ENCODE measurements at places on chromosomes 5 and 9.

GRCh38 chr5:54659700-54660131 is 142.2 kb downstream of the SNX18 start:
- no peak for DNase-seq

- no peak for DNase-seq
Observed at GRCh38 chr5:142034994-142035393, 22.2 kb upstream of the GNPDA1 start.

- no peak for DNase-seq
Observed at GRCh38 chr9:136784249-136784996, 6.7 kb upstream of the TMEM141 start.

DNA sequence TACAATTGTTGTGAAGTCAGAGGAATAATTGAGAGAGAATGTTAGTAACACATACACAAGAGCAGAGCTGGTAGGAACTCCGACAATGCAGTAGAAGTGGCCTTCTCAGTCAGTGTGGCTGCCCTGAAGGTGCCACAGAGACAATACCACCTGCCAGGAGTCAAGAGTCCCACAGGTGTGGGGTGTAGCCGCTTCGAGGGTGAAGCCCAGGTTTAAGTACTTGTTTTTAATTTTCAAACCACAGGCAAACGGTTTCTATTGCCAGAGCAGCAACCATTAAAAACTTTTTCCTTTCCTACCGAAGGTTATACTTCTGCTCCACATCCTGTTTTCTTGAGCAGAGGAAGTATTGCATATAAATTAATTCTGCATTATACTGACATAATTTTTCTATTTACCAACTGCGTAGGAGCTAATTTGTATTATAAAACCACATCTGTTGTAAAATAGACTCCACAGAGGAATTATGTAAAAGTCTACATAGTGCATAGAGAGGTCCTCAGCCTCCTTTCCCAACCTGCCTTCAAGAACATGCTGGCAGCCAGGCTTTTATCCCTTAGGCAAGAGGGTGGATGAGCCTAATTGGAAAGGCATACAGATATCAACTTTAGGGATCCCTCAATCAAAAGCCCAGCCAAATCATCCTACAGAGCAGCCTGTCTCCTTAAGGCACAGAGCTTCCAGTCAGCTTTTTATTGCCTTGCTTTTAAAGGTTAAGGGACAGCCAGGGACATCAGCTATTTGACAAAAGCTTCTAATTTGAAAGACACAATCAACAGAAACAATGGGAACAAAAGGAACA is 12.9 kb upstream of the ACTBL2 start:
- no peak for DNase-seq

DNA sequence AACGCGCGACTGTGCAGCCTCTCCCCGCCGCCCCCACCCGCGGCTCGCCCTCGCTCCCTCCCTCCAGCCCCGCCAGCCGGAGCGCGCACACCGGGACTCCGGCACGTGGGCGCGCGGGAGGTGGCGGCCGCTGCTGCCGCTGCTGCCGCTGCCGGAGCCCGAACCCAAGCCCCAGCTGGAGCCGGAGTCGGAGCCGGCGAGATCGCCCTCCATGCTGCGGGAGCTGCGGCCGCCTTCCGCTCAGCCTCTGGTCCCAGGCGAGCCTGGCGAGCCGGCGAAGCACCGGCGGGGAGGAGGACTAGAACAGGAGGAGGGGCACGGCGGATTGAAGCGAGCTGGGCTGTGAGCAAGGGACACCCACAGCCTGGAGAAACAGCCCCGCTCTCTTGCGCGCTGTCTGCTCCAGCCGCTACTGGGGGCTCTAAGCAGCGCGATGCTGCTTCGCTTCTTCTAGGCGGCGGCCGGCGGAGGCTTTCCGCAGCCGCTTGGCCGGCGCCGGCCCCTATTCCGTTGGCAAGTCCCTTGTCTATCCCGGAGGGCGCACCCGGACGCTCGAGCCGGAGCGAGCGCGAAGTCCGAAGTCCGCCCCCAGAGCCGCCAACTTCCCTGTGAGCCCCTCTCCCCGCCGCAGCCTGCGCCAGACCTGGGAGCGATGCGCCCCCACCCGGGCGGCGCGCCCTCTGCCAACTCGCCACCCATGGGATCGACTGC is 598.7 kb upstream of the SGCD start:
- DNase-seq = no peak

GRCh38 chr5:161660806-161661205 is 24.7 kb upstream of the GABRA6 start:
- DNase-seq = no peak

DNA sequence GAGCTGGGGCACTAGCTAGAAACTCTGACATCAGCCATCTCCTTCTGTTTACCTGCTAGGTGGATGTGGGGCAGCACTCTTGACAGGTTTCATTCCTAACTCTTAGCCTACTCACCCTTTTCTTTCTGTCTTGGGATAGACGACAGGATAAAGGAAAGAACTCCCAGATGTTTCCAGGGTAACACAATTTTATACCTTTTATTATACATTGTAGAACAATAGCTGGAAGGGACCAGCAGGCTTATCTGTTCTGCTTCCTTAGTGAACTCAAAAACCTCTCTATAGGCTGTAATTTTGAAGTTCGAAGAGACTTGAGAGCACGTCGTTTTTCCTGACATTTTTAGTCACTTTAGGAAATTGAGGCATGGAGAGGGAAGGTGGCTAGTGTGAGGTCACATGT is 13.2 kb downstream of the SPTAN1 start:
- DNase-seq = no peak

DNA sequence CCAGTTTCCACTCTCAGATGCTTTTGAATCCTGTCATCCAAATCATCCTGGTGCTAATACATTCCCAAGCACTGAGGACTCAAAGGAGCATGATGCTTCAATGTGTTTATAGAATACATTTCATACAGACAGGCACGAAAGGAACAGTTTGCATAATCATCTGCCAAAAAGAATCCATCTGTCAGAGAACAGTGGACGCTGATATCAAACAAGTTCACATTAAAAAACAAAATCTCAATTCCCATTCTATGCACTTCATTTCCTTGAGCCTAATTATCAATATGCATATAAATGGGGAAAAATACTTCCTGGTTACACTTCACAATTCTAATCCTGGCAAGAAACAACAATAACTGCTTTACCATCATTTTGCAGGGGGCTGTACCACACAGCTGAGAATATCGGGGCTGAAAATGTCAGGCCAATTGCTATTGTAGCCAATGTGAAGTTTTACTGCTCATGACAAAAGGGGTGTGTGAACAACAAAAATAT is 125.5 kb upstream of the FAM174A start:
- DNase-seq = no peak

- DNase-seq = no peak
Observed at GRCh38 chr9:126614088-126614454, 343 bp downstream of the LMX1B start.

GRCh38 chr9:134811673-134812342 is 68.8 kb upstream of the FCN2 start:
- no peak for DNase-seq

GRCh38 chr5:61623401-61624069 is 291.5 kb downstream of the ZSWIM6 start:
- DNase-seq = no peak

- DNase-seq = no peak
Observed at GRCh38 chr5:34034534-34035327, 8.3 kb downstream of the C1QTNF3 start.

GRCh38 chr5:167578977-167579692 is 712.3 kb upstream of the WWC1 start:
- DNase-seq = no peak

DNA sequence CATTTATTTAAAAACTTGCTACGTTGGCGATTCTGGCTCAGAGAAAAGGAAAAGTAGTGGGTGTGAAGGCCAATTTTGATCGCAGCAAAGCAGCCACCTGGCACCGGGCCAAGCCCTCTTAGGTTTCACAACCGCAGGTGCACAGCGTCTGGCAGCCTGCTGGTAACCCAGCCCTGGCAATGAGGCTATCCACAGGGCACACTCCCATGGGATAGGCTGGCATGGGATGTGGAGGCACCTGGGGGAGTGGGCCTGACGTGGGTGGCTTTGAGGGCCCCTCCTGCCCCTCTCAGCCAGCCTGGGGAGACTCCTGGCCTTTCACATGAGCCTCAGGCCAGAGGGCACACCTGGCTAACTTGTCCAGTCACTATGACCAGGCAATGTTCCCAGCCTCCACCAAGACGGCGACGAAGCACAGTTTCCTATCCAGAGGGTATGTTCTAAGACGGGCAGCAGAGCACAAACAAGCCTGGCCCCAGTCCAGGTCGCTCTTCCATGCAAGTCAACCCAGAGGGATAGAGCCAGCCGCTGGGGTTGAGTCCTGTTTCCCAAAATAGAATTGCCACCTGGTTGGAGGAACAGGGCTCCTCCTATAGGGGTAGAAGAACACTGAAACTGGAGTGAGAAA is 19.0 kb downstream of the CMBL start:
- no peak for DNase-seq

GRCh38 chr5:170497311-170498038 is 6.3 kb upstream of the KCNIP1 start:
- DNase-seq = no peak

GRCh38 chr5:78588507-78588906 is 60.1 kb downstream of the LHFPL2 start:
- no peak for DNase-seq

DNA sequence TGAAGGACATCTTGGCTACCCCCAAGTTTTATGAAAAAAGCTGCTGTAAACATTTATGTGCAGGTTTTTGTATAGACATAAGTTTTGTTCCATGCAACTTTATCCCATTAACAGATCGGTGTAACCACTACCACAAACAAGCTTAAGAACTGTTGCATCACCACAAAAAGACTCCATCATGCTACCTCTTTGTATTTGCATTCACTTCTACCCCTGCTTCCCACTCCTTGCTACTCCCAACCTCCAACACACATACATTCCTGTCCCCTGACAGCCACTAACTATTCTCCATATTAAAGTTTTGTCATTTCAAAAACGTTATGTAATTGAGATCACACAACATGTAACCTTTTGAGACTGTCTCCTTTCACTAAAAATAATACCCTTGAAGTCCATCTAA is 57.8 kb upstream of the LHFPL2 start:
- no peak for DNase-seq

DNA sequence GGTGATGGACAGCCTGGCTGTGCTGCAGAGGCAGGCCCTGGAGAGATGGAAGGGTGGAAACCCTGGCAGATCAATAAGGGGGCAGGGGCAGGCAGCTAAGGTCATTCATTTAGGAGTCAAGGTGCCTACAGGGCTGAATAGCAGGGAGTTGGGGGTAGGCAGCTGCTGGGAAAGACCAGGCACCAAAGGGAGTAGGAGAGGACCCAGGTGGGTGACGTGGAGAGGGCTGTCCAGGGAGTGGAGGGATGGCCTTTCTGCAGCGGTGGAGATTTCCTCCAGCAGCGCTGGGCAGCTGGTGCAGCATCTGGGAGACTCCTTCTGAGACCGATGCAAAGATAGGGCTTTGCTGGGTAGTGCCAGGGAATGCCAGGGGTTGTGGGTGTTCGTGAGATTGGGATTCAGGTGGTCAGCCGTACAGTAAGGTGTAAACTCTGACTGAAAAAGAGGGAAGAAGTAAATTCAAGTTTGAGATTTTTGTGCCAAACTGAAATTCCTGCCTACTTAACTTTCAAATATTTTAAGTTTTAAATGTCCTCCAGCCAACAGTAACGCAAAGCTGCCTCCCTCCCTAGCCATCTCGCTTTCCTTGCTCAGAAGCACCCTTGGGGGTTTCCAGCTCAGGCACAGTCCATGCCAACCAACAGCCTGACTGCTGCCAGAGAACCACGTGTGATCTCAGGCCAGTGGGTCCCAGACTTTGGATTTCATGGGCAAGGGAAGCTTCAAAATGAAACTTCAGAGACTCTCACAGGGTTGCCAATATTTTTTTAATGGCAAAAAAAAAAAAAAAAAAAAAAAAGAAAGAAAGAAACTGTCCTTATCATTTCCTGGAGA is 18.6 kb upstream of the ANGPTL2 start:
- no peak for DNase-seq

- DNase-seq = no peak
Observed at GRCh38 chr5:86894056-86894455, 276.3 kb downstream of the COX7C start.

DNA sequence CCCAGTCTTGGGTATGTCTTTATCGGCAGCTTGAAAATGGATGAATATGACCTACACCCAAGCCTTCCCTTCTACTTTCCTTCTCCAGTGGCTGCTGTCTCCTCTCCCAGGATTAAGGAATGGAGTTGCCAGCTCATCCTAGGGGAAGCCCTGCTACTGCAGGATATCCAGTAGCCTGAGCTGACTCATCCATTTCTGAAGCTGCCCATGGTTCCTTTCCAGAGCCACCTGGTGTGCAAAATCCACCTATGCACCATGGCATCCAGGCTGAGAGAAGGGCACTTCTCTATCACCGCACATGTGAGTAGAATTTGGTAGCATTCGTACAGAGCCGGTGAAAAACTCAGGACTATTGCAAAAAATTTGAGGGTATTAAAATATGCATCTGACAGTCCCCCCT is 290.8 kb downstream of the YTHDC2 start:
- no peak for DNase-seq

GRCh38 chr9:136760424-136760823 is 2.4 kb upstream of the LCN8 start:
- no peak for DNase-seq

DNA sequence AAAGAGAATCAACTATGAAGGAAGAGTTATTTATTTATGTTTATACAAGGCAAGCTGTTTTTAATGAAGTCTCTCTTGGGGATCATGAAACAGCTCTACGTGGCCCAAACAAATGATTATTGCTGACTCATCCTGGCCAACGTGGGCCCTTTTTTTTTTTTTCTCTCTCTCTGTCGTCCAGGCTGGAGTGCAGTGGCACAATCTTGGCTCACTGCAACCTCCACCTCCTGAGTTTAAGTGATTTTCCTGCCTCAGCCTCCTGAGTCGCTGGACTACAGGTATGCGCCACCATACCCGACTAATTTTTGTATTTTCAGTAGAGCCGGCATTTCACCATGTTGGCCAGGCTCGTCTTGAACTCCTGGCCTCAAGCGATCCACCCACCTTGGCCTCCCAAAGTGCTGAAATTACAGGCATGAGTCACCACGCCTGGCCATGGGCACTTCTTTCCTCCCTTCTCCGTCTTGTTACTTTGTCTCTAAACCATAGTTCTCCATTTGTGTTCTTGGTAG is 98.3 kb downstream of the BASP1 start:
- no peak for DNase-seq

- DNase-seq = no peak
Observed at GRCh38 chr9:89278997-89279739, 31.8 kb upstream of the CKS2 start.

GRCh38 chr9:82410306-82410705 is 421.7 kb downstream of the SPATA31D1 start:
- DNase-seq = no peak

DNA sequence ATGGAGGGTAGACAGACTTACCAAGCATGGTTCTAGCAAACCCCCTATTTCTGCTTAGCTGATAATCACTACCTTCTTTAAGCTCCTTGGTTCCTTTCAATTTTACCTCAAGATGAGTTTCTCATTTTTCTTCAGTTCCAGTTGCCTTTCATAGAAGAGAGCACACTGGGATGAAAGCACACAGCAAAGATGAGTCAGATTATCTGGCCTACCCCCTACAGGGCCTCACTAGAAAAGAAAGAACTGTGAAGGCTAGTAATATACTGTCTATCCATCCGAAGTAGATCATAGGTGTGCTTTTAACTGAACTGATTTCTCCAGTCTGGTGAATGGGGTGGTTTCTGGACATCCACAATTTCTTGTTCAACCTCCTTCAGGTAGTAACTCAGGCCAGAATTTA is 122.5 kb downstream of the TRPM3 start:
- no peak for DNase-seq

Data from stimulated activated CD4-positive, alpha-beta T cell treated with anti-CD3 and anti-CD28 coated beads, Interleukin-1b, Interleukin-23, amount 100 ng/mL, for 1 hour (primary cell).